ENCODE measurements at places on chromosomes 11 and 22.

GRCh38 chr11:61737636-61738386 is 14.6 kb upstream of the MYRF start:
- no peak for DNase-seq

- no peak for DNase-seq
These were observed 118.5 kb downstream of the PHF21B start for GRCh38 chr22:44891293-44891747.

GRCh38 chr11:38687008-38687407 is 2089.0 kb upstream of the RAG2 start:
- DNase-seq = no peak

- DNase-seq = no peak
These were observed 12.3 kb downstream of the PAX6 start for GRCh38 chr11:31798554-31799434.

GRCh38 chr11:34658071-34659015 is 37.5 kb downstream of the EHF start:
- DNase-seq = no peak

DNA sequence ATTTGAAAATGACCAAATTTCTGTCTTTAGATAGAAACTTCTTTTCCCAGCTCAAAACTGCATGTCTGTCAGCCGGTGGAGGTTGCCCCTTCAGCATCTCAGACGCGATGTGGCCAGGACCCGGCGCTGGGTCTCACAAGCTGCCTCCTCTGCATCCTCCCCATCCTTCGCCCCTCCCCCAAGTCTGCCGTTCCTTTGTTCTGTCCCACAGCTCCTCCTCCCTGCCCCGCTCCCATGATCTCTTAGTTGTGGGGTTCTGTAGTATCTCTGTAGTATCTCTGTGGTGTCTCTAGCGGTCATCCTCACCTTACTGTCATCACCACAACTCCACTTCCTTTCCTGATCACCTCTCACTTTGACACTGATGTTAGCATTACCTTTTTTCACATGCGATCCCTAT is 49.9 kb downstream of the TRAF6 start:
- DNase-seq = no peak

All from NCI-H1105 treated with DMSO at 0.1 percent for 48 hours (cell line).